Stimulated activated CD8-positive, alpha-beta memory T cell treated with anti-CD3 and anti-CD28 coated beads, Interleukin-7, amount 100 ng/mL, for 24 hours (primary cell): ENCODE measurements at places on chromosomes 2 and 18.

GRCh38 chr2:130756053-130756873, 923 bp downstream of the AMER3 start:
- DNase-seq = no peak

GRCh38 chr2:12070581-12070980, 324.1 kb downstream of the LPIN1 start:
- no peak for DNase-seq

DNA sequence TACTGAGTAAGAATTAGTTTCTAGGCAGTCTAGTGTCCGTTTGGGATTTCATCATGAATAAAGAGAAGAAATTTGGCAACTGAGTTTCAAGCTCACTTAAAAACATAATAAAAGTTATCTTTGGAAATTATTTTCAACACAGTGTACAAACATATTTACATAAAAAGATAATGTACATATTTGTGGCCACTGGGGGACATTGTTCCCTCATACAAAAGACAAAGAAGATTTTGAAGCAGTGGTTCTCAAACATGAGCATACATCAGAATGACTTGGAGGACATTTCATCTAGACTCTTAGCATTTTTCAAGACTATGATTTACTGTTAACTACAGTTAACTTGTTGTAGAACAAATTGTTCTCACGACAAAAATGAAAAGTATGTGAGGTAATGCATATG, 15.7 kb upstream of the TTC21B start:
- no peak for DNase-seq

- DNase-seq = no peak
Observed at GRCh38 chr2:96903815-96904214, 33.9 kb upstream of the SEMA4C start.

DNA sequence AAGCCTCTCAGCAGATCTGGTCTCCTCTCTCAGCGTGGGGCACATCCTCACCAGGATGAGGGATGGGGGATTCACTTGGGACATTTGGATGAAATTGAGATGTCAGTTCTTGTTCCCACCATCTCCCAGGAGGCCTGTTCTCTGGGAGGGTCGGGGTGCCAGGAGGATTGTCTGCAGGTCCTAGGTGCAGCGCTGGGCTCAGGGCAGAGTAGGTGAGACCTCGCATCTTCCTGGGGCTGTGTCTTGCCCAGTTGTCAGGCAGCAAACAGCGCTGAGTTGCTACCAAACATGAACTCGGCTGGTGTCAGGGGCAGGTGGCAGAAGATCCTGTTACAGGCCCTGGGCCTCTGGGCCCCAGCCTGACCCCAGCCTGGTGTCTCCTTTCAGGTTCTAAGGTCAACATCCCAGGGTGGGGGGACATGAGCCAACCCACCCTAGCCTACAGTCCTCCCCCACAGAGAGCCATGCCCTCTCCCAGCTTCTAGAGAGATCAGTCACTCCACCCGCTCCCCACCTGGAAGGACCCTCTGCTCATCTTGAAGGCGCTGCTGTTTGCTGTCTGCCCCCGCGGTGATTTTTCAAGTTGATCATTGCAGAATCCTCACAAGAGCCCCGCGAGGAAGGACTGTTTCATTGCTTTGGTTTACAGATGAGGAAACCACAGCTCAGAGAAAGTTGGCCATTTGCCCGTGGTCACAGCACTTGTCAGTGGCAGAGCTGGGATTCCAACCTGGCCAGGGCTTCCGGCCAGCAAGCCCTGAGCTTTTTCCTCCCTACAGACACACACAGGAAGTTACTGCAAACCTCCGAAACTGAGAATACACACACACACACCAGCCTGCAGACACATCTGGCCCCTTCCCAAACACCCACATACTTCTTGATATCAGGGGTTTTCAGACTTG, 83.9 kb downstream of the STPG4 start:
- no peak for DNase-seq

DNA sequence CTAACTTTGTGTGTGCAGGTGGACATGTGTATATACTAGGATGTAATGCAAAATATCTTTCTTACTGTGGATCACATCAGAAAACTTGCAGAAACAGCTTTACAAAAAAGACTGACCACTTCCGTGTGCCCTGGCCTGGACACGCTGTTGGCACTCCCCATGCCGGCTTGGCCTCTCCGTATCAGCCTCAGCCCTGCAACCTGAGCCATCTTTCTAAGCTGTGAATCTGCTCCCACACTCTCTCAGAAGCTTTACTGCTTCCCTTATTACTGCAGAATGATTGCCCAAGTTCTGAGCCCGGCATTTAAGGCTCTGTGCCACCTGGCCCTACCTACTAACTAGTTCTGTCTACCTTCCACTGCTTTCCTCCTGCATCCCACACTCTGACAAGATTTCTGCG, 37.8 kb downstream of the MYO7B start:
- no peak for DNase-seq

- no peak for DNase-seq
Observed at GRCh38 chr2:25221579-25221978, 53.2 kb upstream of the POMC start.

DNA sequence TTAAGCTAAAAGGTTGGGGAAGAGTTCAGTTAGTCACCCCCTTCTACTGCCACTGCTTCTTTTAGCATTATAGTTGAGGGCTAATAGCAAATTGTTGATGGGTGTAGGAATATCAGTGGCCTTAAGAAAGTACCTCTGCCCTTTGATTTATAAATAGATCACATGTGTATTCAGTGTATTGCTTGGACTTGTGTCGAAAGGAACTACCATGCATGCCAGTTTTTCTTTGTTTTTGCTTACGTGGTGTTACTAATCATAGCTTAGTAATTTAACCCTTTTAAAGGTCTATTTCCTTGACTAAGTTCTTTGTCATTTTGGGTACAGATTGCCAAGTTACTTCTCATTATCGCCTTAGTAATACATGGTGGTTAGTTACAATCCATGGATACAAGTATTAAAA, 85.6 kb downstream of the MIB1 start:
- DNase-seq = no peak

DNA sequence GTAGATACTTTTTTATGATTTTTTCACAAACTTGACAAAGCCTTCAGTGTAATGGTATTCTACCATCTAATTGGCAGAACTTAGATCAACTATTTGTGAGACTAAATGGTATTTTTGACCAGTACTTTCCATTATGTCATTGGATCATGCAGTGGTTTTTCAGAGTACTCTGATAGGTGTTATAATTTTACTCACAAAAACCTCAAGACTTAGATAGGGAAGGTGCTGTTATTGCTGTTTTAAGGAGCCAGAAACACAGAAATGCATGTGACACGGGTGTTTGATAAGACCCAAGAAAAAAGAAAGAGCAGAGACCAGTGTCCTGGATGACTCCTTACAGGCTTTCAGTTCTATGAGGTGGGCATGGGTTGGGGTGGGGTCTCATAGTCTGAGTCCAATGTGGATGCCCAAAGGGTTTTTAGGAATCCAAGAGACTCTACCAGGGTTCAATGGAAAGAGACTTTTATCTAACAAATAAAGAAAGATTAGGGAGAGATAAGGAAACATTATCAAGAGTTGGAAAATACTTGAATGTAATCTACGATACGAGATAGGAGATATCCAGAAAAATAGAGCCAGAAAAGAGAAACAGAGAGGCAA, 31.3 kb downstream of the SP140 start:
- DNase-seq = no peak

- DNase-seq = no peak
Observed at GRCh38 chr2:17788773-17789172, 27.5 kb upstream of the MSGN1 start.

DNA sequence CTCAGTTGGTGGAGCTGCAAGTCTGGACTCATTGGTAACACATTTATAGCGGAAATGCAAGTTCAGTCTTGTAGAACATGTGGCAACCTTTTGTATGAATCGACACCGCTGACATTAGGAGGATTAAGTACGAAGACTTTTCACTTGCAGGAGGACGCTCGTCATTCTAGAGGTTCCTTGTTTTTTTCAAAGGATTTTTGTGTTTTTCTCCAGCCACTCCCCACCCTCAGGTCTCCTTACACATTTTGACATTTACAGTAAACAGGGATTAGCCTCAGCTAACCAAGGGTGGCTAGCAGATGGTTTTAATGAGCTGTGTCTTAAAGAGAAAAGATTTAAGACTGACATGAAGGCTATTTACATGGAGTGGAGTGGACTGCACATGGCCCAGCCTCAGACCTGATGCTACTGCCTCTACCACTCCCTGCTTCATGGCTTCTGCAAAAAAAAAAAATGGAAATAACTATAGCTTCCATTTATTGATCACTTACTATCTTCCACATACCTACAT, 173.8 kb downstream of the TRIB2 start:
- no peak for DNase-seq

DNA sequence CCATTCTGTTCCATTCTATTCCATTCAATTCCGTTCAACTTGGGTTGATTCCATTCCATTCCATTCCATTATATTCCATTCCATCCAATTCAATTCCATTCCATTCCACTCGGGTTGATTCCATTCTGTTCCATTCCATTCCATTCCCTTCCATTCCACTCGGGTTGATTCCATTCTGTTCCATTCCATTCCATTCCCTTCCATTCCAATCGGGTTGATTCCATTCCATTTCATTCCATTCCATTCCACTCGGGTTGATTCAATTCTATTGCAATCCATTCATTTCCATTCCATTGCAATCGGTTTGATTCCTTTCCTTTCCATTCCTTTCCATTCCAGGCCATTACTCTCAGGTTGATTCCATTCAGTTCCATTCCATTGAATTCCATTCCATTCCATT, 1138.4 kb downstream of the RPIA start:
- no peak for DNase-seq

GRCh38 chr2:231930593-231931281, 4.5 kb upstream of the NPPC start:
- DNase-seq = no peak

GRCh38 chr2:207202645-207203044, 36.9 kb upstream of the KLF7 start:
- DNase-seq = no peak

- no peak for DNase-seq
Observed at GRCh38 chr2:237039301-237040031, 46.2 kb upstream of the COPS8 start.

- DNase-seq = no peak
Observed at GRCh38 chr2:150781142-150781541, 293.7 kb upstream of the RND3 start.

GRCh38 chr2:63755216-63755615, 86.5 kb upstream of the UGP2 start:
- DNase-seq = no peak
